ENCODE measurements at places on chromosomes 5 and 9.

- no peak for DNase-seq
Observed at GRCh38 chr5:162227075-162227474, 159.5 kb downstream of the GABRG2 start.

DNA sequence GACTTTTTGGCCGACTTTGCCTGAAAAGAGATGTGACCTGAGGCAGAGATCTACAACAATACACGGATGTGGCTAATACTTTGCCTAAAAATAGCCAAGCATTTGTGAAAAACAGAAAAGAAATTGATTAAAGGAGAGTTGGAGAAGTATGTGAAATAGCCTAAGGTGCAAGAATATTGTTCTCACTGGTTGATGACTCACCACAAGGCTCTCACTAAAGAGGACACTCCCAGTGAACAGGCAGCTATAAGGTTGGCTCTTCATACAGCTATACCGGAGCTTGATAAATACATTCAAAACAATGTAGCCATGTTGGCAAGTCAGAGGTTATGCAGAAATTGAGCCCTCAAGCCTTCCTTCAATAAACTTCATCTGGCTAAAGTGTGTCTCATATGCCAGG is 317.2 kb upstream of the GRAMD2B start:
- no peak for DNase-seq

DNA sequence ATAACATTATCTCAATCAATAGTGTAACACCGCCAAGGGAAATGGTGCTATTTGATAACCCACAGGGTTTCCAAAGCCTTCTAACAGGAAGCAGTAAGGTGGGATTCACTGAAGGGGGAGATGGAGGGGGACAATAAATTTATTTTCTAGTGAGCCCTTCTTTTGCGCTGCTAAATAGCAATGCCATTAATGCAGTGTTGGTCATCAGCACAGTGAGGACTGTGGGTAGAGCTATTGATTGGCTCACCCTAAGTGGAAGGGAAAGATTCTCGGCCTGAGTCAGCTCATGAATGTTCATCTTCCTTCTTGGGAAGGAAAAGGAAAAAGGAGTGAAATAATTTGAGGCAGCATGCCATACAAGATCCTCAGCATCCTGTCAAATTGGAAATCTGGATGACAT is 25.4 kb downstream of the RGMB start:
- DNase-seq: no peak

GRCh38 chr5:83745816-83746215 is 25.2 kb upstream of the HAPLN1 start:
- no peak for DNase-seq

DNA sequence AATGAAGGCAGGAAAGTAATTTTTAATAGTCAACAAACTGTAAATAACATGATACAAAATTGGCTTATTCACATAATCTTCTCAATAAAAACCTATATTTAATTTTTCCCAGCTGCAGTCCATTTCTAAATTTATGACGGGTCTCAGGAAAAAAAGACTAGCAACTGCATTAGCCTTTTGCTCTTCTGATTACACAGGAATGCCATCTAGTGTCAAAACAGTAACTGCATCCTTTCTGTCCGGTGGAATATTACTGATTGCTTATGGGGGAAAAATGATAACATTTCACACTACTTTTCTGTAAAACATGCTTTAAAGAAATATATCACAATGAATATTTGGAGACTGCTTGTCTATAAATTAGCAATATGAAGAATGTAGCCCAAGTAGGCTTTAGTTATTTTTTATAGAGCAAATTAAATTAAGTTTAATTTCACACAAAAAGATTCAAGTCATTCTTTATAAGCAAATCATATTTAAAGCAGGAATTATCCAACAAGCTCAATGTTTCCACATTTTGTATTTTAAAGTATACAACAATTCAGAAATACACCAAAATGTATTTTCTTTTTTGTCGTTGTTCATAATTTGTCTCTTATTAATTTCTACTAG is 534.7 kb downstream of the CDH10 start:
- no peak for DNase-seq

GRCh38 chr5:44574678-44575077 is 185.5 kb upstream of the FGF10 start:
- DNase-seq: no peak

GRCh38 chr5:59790776-59791475 is 102.6 kb downstream of the PDE4D start:
- DNase-seq: no peak

DNA sequence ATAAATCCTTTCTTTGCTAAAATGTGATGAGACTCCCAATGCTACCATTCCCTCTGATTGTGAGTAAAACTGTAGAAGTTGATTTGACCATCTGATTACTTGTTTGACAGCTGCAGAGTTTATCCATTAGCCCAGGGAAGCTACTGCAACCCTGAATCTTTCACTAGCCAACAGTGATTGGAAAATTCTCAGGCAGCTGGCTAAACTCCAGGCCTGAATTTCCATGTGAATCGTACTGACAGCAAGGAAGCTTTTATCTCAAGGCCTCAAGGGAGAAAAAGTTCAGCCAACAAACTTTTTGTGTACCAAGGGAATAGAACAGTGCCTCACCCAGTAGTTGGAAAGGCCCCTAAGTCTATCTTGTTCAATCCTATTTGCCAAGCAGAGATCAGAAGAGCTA is 246.7 kb upstream of the TRPM3 start:
- no peak for DNase-seq

- no peak for DNase-seq
Observed at GRCh38 chr5:59483971-59484472, 409.5 kb downstream of the PDE4D start.

DNA sequence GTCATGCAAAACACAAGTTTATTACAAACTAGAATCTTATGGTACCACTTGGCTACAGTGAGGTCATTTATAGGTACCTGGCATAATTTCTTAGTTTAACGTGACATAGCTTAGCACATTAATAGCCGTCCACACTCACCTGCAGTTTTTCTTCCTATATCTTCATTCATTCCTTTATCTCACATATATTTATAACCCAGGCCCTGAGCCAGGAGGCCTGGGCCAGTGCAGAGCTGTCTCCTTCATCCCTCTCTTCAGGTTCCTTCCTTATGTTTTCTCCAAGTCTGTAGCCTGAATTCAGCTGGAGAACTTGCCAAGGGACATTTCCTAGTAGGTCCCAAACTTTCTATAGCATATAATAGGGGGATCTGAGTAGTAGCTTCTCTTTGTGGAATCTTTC is 367.9 kb upstream of the SGCD start:
- no peak for DNase-seq

DNA sequence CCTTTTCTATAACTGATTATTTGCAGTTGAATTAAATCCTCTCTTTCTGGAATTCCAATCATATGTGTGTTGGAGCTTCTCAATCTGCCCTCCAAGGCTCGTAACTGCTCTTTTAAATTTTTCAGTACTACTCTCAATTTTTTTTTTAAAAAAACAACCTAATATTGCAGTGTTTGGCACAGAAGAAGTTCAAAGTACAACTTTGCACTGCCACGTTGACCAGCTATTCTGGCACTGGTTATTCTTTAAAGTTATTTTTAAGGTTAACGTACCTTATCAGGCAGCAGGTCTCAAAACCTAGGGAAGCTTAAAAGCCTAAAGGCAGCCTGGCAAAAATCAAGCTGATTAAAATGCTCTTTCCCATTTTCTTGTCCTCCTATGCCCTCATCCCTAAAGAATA is 120.5 kb downstream of the GHR start:
- DNase-seq: no peak

DNA sequence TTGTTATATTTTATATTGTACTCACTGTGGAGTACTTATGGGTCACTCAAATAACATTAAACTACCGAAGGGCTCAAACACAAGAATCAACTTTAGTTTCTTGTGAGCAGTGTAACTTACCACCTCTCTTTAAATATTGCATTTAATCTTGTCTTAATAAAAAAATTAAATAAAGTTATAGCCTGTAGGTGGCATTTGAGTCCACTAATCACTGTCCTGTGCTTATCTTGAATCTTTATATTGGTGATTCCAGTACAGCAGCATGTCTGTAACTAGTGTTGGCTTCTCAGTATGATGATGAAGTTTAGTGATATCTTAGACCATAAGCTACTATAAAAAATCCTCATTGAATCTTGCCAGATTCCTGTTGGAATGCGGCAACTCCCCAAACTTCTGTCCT is 313.8 kb downstream of the FAM170A start:
- no peak for DNase-seq

- no peak for DNase-seq
Observed at GRCh38 chr9:106321394-106322180, 541.4 kb upstream of the ZNF462 start.

- DNase-seq: no peak
Observed at GRCh38 chr5:39580702-39581453, 156.1 kb upstream of the DAB2 start.
